ENCODE measurements at places on chromosomes 1 and 21.
A peak's percentile ranks its signal among the peaks of the same experiment; 100 is the strongest.

DNA sequence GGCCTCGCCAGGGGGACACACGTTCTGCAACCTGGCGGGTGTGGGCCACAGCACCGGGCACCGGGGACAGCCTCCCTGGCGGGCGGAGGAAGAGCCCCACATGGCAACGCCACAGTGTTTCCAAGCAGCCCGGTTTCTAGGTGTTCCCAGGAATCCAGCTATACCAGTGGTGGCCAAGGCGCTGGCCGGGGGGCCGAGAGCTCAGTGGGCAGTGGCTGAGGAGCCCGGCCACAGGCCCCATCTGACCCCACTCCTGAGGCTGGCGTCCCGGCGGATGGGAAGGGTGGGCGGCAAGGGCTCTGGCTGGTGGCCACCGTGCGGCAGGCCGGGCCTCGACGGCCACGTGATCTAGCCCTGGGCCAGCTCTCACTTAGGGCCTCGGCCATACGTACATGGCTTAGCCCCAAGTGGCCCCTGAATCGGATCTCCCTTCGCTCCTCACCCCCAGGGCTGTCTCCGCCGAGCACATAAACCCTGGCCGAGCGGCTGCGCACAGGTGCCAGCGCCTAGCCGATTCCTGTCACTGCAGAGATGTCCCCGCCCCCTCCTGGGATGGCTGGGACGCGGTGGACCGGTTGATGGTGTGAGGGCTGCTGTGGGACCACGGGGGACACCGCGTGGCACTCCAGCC, 68.7 kb downstream of the MORN1 start:
- peak; percentile 47 for DNase-seq

- no peak for DNase-seq
Measured at GRCh38 chr1:182301467-182302198, 90.0 kb downstream of the GLUL start.

- DNase-seq: no peak
Measured at GRCh38 chr1:209546390-209547085, 37.0 kb upstream of the CAMK1G start.

DNA sequence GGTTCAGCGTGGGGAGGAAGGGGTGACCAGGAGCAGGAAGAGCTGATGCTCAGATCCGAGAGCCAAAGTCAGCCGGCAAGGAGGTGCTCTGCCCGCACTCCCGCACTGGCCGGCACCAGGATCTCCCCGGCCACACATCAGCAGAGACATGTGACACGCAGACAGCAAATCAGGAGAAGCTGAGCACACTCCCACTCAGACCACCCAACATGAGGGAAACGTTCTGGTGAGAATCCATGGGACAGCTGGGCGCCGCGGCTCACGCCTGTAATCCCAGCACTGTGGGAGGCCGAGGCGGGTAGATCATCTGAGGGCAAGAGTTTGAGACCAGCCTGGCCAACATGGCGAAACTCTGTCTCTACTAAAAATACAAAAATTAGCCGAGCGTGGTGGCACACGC, 18.6 kb upstream of the PTTG1IP start:
- DNase-seq: no peak

DNA sequence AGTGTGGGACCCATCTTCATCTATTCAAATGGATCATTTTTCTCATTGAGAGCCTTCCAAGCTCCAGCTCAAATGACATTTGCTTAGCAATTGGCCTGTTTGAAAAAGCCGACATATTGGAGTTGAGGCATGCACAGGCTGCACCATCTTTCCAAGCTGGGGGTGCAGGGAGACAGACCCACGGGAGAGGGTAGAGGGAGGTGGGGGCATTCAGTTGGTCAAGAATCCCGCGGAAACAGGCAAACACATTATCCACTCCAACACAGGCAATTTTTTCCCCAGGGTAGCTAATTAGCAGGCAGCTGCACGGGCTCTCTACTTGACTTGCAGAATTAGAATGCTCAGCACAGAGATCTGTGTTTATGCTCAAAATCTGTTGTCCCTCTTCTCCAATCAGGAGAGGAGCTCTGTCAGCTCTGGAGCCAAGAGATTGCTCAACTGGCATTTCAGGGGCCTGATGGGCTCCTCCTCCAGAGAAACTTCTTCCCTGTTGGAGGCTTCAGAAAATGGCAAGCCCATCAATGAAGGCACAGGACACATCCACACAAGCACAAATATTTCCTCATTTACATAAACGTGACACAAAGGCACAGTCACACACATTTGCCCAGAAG, 267.8 kb downstream of the FOXD2 start:
- no peak for DNase-seq

DNA sequence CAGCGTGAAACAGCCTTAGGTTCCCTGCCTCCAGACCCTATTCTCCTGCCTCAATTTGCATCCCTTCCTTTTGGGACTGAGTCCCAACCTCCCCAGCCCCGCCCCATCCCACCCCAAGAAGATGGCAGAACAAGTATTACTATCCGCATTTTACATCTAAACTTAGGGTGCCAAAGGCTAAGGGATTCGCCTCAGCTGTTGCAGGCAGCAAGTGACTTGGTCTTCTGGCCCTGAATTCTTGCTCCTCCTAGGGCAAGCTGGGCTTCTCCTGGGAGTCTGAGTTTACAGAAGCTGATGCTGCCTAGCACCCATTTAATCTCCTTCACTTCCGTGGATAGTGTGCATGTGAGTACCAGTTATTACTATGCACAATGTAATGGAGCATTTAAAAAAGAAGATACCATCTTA, 161.3 kb upstream of the NR5A2 start:
- no peak for DNase-seq

DNA sequence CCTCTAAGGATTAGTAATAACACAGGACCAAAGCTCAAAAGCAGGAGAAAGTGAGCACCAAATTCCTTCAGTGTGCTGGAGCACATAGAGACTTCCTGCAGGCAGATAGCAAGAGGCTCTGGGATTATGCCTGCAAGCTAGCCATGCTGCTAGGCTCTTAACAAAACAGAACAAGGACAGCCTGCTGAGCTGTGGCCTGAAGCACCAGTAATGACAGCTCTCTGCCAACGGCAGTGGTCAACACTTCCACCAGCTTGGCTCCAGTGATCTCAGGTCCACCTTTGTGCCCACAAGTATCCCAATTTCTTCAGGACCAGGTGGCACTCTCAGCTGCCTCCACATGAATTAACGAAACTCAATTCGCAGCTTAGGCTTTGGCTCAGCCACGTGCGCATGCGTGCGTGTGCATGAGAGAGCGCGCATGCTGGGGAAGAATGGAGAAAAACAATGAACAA, 64.2 kb downstream of the SLC45A1 start:
- DNase-seq: no peak

DNA sequence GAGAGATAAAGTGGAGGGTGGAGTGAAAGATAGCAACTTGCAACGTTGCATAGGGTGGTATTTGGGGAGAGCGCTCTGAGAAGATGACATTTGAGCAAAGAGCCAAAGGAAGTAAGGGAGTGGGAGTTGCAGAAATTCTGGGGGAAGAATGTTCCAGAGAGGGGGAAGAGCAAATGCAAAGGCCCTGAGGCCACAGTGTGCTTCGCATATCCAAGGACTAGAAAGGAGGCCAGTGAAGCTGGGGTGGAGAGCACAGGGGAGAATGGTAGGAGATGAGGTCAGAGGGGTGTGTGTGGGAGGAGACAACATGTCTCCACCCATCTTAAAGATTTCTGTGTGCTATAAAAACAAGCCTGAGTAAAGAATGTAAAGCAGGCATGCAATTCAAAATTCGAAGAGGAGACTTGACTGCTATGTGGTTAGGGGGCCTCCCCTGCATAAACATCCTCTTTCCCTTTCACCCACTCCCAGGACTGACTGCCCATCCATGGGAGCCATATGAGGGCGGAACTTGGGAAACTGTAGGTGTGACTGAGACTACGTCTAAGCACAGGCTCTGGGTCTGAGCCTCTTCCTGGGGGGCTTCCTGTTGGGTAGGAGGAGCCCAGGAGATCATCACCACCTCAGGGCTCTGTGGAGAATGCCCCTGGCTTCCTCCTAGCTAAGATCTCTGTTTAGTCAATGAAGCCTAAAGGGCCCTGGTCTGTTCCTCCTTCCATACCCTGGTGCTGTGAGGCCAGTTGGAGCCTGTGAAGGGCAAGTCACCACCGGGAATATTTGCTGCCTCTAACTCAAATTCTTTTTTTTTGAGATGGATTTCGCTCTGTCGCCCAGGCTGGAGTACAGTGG, 2.9 kb upstream of the CLIC4 start:
- no peak for DNase-seq

- DNase-seq: no peak
Measured at GRCh38 chr21:32162727-32163320, 116.0 kb downstream of the MIS18A start.

GRCh38 chr21:28522014-28522799, 470.5 kb downstream of the LTN1 start:
- peak; percentile 91 for DNase-seq

DNA sequence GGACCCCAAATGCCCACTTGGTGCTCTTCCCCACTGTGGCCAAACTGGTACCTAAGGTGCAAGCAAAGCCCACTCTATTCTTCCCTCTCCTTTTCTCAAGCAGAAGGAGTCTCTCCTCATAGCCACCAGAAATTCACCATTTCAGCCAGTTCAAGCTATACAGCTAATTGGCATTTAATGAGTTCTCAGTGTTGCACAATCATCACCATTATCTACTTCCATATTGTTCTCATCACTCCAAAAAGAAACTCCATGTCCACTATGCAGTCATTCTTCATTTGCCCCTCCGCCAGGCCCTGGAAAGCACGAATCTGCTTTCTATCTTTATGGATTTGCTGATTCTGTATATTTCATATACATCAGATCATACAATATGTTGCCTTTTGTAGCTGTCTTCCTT, 9.9 kb upstream of the ATG4C start:
- no peak for DNase-seq

GRCh38 chr1:47424336-47424982, 8.4 kb downstream of the FOXE3 start:
- peak; percentile 66 for DNase-seq

- DNase-seq: no peak
Measured at GRCh38 chr1:167465743-167466142, 52.6 kb downstream of the CD247 start.

DNA sequence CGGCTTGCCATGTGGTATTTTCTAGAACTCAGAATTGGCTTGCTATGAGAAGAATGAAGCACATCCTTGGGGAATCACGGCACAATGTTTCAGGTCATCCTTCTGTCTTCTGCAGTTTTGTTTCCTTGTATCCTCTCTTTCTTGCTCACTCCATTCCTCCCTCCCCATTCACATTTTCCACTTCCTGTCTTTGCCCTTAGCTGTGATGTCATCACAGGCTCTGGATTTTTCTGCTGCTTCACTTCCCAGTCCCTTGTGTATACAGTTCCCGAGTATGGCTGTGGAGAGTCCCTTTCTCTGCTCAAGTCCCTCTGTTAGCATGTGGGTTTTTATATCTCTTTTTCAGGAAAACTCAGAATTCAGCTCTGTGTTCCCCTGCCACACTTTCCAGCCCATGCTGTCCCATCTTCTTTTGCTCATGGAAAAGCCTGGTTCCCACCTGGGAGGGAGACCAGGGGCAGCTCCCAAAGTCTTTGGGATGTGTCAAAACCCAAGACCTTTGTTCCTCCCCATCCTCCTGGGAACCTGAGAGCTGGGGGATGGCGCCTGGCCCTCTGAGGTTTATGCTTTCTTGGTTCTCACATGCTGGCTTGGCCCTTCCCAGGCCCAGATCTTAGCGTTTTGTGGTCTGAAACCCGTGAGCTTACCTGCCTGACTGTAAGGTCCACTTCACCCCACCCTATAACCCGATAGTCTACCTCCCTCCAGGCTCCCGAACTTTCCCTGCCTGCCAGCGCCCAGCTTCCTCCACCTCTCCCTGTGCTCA, 4.8 kb upstream of the RGS16 start:
- no peak for DNase-seq

- DNase-seq: no peak
Measured at GRCh38 chr1:155884031-155884960, 24.9 kb downstream of the SYT11 start.

GRCh38 chr21:26281506-26281905, 110.9 kb upstream of the APP start:
- no peak for DNase-seq

- DNase-seq: no peak
Measured at GRCh38 chr1:106360252-106360651, 696.2 kb upstream of the PRMT6 start.

DNA sequence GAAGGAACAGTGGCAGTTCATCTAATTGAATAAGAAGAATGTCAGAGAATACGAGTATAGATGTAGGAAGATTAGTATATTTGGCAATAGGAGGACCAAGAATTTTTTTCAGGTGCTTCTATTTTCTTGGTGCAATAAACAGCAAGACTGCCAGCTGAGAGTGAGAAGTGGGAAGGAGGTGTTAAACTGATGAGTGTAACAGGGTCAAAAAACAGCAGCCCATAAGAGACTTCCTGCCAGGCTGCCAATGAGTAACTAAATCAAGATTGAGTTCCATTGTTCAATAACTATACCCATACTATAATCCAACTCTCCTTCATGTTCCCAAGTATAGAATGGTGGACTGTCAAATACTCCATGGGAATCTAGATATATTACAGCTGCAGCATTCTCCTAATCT, 28.7 kb downstream of the LYST start:
- DNase-seq: no peak

DNA sequence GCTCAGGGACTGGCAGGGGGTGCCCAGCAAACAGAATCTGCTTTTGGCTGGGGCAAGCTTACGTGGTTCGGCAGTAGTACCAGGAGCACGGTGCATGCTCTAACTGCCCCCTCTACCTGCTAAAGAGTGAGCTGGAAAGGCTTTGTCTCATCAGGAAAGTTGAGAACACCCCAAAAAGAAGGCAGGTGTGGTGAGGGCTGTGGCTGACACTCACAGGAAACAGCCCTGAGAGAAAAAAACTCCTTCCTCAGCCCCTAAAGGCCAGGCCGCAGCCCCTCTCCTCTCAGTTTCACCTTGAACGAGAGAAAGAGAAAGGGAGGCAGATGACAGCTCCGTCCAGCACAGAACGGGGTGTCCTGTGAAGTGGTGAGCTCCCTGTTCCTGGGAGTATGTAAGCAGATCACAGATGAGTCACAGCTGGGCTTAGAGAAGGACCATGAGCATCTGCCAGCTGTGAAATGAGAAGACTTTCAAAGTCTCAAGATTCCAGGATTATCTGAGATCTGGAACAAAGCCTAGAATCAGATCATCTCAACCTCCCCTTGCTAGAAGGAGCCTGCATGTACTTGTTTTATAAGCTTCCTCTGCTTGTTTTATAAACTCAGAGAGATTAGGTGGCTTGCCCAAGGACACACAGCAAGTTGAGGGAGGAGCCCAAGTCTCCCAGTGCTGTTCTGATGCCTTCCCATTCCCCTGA, 13.4 kb downstream of the LAPTM5 start:
- DNase-seq: no peak

- DNase-seq: no peak
Measured at GRCh38 chr1:119674835-119675289, 26.8 kb upstream of the ZNF697 start.

- DNase-seq: no peak
Measured at GRCh38 chr21:33125680-33126375, 55.9 kb downstream of the OLIG1 start.

GRCh38 chr1:28450561-28450960, 55.3 kb upstream of the RCC1 start:
- DNase-seq: no peak
